ENCODE measurements at places on chromosomes 12 and 14.

DNA sequence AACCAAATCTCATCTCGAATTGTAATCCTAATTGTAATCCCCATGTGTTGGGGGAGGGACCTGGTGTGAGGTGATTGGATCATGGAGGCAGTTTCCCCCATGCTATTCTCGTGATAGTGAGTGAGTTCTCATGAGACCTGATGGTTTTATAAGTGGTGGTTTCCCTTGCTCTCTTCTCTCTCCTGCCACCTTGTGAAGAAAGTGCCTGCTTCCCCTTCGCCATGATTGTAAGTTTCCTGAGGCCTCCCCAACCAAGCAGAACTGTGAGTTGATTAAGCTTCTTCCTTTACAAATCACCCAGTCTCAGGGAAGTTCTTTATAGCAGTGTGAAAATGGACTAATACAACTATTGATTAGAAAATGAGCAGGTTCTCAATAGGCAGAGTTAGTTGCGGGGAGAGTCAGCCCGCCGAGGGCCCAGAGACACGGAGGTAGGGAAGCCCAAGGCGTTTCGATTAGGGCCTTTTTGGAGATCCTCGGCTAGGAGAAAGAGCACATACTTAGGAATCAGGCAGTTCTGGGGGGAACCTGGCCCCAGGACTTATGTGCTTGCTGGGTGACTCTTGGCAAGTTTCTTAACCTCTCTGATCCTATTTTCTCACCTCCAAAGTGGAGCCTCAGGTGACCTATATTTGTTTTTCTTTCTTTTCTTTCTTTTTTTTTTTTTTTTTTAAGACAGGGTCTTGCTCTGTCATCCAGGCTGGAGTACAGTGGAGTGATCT lies 65.7 kb downstream of the MVK start:
- no peak for DNase-seq

DNA sequence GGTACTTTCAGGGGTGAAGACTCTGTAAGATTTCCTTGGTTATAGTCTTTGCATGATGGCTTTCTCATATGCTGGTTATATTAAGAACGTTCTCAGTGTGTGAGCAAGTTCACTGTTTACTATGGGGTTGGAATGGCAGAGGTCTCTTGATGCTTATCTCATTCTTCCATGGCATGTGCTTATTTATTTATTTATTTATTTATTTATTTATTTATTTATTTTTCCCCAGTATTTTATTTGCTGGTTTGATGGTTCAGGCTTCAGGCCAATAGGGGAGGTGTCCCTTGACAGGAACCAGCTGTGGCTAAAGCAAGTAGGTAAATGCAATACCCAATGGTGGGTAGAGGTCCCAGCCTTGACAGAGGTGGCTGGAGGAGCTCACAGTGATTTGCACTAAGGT lies 161.3 kb upstream of the GARIN6 start:
- DNase-seq: no peak

DNA sequence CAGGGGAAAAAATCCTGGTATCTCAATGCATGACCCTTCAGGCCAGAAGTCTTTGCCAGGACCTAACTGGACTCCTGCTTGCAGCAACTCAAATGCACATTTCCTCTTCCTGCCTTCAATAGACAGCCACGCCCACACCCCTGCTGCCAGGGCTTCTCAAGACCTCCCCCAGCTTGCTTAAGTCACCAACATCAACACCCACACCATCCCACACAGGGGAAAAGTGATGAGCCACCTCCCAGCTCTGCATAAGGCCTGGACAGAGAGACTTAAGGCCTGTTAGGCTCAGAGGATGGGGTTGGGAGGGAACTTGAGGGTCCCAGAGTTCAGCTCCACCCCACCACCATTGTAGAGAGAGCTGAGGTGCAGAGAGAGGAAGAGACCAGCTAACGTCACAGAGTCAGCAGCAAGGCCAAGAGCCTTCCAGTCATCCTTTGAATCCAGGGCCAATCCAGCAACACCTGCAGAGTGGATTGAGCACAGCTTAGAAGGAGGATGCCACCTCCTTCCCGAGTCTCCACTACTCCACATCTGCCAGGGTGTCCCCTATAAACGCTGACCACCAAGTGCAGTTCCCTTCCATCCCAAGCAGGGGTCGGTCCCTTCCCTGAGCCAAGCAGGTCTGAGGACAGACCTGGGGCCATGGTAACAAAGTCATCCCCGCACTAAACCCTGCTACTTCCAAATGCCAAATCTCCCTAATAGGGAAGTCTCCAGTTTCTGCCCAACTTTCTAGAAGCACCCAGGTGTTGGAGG lies 50.0 kb downstream of the KDM2B start:
- peak; percentile 77 for DNase-seq

DNA sequence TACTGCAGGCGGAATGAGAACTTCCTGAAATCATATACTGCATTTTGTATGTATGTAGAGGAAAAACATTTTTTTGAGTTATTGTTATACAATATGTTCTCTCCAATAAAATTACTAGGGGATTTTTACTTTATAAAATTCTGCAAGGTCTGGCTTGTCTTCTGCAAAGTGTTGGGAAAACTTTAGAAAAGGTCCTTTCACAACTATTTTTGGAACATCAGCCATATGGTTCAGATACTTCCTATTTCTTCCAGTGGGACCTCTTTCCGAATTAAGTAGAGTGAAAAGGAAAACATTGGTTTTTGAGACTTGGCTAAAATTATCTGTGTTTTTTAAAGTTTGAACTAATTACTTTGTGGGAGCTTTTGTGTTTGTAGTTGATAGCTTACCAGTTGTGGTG lies 52.7 kb downstream of the DAAM1 start:
- DNase-seq: no peak

GRCh38 chr12:24822121-24822899 lies 126.6 kb downstream of the BCAT1 start:
- DNase-seq: no peak

DNA sequence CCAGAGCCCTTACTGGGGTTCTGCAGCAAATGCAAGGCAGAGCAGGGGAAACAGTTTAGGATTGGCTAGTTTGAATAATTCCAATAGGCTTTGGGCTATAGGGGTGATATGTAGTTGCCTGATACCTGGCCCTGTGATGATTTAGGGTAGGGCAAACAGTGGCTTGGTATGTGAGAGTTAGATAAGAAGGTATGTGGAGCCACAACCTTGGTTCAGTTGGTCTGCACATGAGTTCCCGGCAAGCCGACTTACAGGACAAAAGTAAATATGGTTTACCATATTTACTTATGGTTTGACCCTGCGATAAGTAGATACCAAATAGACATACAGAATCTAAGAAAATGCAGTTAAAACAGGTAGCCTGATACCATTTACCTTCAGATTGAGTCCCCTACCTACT lies 8.3 kb upstream of the CAPRIN2 start:
- DNase-seq: no peak

DNA sequence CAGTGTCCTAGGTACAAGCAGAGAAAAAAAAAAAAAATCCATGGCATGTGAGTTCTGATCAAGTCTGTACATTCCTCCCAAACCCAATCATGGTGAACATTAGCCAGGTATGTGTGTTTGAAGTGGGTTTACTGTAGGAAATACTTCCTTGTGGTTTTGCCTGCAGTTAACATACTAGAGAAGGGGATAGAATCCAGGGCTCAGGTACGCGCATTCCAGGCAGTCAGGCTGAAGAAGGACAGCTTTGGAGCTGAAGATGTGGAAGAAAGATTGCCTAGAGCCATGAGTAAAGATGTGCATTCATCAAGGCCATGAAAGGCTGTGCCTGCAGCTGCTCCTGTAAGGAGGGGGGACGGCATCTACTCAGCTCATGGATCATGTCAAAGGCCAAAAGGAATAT lies 88.2 kb upstream of the NTF3 start:
- no peak for DNase-seq

Data from stimulated activated CD8-positive, alpha-beta memory T cell treated with anti-CD3 and anti-CD28 coated beads, Interleukin-4, amount 100 ng/mL, for 4 hours (primary cell).